BJ (cell line): ENCODE measurements at places on chromosomes 1 and 21. TPM values are rescaled to one million over a fixed set of nuclear protein-coding genes. Genes with fewer than 3 reads are reported as not detected.
A peak's percentile ranks its signal among the peaks of the same experiment; 100 is the strongest.

The PRAMEF4 gene
- not detected in 2 replicates for polyA plus RNA-seq

- DNase-seq, result no peak
Measured at GRCh38 chr1:100785470-100786052, 66.0 kb downstream of the VCAM1 start.

The SAMD13 gene
- 0.20 and 0.43 TPM in 2 replicates for polyA plus RNA-seq

DNA sequence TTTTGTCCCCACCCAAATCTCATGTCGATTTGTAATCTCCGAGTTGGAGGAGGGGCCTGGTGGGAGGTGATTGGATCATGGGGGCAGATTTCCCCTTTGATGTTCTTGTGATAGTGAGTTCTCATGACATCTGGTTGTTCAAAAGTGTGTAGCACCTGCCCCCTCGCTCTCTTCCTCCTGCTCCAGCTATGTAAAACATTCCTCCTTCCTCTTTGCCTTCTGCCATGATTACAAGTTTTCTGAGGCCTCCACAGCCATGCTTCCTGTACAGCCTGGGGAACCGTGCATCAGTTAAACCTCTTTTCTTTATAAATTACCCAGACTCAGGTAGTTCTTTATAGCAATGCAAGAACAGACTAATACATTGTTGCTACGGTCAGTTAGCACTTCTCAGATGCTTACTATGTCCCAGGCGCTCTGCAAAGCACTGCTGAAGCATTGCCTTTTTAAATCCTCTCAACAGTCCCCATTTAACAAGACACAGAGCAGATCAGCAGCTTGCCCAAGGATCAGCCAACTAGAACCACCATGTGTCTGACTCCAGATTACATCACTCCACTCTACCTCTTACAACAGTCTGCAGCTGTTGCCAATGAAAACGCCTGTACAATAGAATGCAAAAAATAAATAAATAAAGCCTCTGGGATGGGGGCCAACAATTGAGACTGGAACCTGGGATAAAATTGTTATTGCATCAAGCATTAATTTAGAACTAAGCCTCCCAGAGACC is 52.4 kb upstream of the USP1 start:
- peak; percentile 85 for DNase-seq

- no peak for DNase-seq
Measured at GRCh38 chr1:170064821-170065220, 9.7 kb downstream of the KIFAP3 start.

DNA sequence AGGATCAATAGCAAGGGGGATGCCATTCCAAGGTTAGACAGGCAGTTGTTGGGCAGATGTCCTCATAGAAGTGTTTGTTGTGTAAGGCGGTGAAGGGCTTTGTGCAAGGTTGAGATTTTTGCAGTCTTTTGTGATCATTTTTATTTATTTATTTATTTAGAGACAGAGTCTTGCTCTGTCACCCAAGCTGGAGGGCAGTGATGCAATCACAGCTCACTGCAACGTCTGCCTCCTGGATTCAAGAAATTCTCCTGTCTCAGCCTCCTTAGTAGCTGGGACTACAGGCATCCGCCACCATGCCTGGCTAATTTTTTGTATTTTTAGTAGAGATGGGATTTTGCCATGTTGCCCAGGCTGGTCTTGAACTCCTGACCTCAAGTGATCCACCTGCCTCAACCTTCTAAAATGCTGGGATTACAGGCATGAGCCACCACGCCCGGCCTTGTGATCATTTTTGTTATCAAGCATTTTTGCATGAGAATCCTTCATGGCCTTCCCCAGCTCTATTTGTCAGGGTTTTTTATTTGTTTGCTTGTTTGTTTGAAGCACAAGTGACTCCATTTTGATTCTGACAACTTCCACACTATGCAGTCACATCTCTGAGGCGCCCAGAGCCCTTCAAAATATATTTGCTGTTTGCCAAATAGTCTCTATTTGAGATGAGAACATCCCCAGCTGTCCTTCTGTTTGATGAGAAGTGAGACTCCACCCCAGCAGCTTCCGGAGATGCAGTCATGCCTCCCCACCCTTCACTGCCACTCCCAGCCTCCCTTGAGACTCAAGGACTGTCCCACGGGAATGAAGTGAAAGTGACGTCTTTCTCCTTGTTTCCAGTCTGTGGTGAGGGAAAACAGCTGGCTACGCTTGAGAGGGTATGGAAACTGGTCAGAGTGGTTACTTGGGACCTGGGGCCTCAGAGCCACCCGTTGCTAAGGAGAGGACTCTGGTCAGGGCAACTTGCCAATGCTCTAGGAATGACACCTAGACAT is 38.0 kb downstream of the TMEM50B start:
- peak; percentile 53 for DNase-seq

GRCh38 chr1:178487070-178487615 is 9.6 kb downstream of the CLEC20A start:
- no peak for DNase-seq

- no peak for DNase-seq
Measured at GRCh38 chr1:14598498-14599182, at the start of gene KAZN. KAZN (plus strand) TSS chr1:14598685.

- no peak for DNase-seq
Measured at GRCh38 chr1:8578132-8578877, 239.1 kb downstream of the RERE start.

- no peak for DNase-seq
Measured at GRCh38 chr1:170789063-170789462, 125.1 kb downstream of the PRRX1 start.

The S100A6 gene
- polyA plus RNA-seq, result 1,222 and 1,308 TPM in 2 replicates

- no peak for DNase-seq
Measured at GRCh38 chr1:231976231-231976630, 349.6 kb downstream of the DISC1 start.

DNA sequence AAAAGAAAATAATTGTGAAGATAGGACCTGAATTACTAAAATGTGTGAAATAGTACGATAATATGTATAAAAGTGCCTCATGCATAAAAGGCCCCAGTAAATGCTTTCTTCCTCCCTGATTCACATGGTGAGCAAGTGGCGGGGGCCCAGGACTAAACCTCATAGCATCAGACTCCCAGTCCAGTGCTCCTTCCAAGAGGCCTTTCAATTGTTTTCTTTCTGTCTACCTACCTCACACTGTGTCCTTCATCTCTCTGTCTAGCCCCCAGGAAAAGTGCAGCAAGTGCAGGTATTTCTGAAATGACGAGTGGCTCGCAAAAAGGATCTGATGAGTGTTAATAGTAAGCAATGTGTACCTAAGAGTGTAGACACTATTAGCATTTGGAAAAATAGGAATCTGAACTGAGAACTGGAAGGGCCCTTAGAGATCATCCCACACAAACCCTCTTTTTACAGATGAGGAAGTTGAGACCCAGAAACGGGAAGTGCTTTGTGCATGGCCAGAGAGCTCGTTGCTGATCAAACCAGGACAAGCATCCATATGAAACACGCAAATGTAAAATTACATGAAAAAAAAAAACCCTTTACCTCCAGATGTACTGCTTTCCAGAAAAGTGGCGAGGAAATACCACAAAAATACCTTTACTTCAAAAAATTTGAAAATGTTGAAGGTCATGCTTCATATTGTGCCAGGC is 118.2 kb upstream of the HOOK1 start:
- DNase-seq, result no peak

The LCE1E gene
- not detected in 2 replicates for polyA plus RNA-seq

- no peak for DNase-seq
Measured at GRCh38 chr1:226894826-226895225, 24.4 kb downstream of the PSEN2 start.

The PLOD1 gene
- polyA plus RNA-seq, result 528 and 851 TPM in 2 replicates

The ANGPTL3 gene
- not detected in 2 replicates for polyA plus RNA-seq

GRCh38 chr21:45420061-45421041 is 15.4 kb downstream of the COL18A1 start:
- no peak for DNase-seq

DNA sequence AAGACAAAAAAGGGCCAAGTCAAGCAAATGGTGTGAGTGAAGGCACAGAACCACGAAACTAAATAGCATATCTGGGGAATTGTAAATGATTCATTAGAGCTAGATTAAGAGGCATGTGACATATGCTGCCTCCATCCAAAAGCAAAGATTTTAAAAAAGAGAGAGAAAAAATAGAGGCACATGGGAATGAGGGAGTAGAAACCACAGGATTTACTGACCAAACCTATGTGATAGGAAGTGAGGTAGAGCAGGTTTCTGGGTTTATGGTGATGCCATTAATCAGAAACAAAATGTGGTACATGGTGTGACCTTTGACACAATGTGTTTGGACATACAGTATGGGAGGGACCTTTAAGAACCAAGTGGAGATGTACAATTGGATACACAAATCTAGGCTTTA is 13.6 kb downstream of the C1orf52 start:
- DNase-seq, result no peak
